ENCODE measurements at places on chromosomes 13 and 19.

- no peak for DNase-seq
Observed at GRCh38 chr13:23605831-23606230, 35.6 kb downstream of the TNFRSF19 start.

DNA sequence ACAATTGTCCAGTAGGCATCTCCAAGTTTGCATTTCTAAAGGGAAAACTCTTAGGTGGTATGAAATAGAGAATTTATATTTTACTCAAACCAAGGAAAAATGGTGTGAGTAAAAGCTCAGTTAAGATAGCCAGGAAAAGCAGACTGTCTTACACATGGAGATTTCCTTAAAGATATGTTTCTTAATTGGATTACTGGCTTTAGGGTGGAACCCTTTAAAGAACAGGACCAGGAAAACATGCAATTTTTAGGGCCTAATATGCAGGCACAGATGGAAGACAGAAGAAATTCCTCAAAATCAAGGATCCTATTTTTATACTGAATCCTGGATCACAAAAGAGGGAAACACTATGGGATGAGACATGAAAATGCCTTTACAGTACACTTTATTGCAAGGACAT is 100.3 kb upstream of the PCDH17 start:
- no peak for DNase-seq

DNA sequence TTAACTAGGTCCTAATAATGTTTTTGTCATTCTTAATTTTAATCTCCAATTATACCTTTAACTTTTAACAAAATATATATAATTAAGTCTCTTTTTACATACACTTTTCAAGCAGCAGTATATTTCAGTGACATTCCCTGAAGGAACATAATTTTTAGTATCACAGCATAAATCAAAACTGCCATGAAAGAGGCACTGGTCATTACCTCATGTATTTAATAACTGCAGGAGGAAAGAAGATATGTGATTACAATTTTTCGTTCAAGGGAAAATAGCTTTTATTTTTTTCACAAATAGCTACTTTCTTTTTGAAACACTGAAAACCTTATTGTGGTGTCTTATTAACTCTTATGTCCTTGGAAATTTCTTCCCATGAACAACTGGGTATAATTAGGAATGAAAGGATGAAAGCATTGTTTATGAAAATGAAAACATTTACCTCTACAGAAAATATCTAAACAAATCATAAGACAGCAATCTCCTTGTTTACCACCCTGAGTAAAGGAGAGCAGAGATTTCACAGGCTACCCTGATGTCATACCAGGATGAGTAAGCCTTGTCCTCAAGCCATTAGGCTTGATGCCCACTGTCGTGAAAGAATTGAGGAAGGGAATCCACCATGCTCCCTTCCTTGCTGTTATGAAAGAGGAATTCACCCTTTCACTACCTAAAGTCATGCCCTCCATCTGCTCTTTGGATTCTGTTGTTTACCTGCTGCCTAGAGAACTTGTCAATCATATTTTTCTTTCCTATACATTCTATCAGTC is 877.2 kb upstream of the PCDH20 start:
- DNase-seq: peak; percentile 3

GRCh38 chr19:39384839-39385568 is 5.9 kb downstream of the PAF1 start:
- DNase-seq: no peak

DNA sequence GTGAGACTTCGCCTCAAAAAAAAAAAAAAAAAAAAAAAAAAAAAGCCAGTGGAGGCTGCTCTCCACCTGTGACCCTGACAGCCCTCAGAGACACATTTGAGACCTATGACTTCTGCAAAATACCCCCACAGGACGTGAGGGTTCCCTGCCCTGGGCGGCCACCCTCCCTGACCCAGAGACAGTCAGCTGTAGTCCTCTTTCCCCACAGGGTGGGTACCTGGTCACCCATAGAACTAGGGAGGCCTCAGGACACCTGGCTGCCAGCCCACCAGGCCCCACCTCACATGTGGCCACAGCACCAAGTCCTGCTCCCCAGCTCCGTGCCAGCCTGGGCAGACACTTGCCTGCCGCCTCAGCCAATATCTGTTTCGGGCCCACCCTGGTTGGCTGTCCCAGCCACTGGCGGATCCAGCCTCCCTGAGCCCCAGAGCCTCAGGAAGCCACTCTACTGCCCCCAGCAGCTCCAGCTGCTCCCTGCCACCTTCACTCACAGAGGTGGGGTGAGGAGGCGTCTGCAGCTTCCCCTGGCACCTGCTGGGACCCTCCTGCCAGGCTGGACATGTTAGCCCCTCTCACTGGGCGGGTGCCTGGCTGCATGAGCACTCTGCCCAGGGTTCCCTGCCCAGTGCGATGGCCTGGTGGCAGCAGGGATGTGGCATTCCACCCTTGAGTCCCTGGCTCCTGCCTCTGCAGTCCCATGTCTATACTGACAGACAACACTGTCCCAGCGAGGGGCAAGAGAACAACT is 6.9 kb downstream of the MKNK2 start:
- DNase-seq: no peak

DNA sequence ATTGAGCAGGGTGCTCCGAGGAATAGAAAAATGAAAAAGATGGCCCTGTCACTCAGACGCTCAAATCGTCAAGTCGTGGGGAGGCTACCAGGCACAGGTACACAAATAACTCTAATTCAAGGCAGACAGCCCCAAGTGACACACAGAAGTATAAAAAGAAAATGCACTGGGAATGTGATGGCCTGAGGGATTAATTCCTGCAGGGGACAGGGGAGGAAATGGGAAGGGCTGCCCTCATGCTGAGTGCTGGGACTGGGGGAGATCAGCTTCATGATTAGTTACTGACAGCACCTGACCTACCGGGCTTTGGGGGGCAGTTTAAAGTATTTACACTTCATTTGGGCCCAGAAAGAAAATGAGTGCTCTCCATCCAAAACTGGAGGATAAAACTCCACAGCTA is 20.9 kb upstream of the UBE2L5 start:
- DNase-seq: no peak

- DNase-seq: no peak
Observed at GRCh38 chr13:99122171-99122570, 78.5 kb upstream of the UBAC2 start.

DNA sequence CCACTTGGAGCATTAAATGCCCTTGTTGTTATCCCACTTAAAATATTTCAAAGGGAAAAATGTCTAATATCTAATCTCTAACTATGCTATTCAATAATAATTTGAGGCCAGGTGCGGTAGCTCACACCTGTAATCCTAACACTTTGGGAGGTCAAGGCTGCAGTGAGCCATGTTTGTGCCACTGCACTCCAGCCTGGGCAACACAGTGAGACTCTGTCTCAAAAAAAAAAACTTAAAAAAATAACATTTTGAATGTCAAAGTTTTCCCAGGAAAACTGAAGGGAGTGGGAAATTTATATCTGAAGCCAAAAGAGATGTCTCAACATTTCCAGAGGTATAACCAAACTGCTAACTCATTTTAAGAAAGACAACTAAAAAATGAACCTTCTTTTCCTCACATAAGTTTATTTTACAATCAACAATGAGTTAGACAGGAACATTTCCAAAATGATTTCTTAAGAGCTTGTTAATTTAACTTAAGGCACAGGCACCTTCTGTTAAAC is 47.9 kb downstream of the CAB39L start:
- no peak for DNase-seq
